ENCODE measurements at places on chromosomes 13 and 19.

- peak; percentile 14 for DNase-seq
Observed at GRCh38 chr19:19319732-19320360, 463 bp downstream of the SUGP1 start.

DNA sequence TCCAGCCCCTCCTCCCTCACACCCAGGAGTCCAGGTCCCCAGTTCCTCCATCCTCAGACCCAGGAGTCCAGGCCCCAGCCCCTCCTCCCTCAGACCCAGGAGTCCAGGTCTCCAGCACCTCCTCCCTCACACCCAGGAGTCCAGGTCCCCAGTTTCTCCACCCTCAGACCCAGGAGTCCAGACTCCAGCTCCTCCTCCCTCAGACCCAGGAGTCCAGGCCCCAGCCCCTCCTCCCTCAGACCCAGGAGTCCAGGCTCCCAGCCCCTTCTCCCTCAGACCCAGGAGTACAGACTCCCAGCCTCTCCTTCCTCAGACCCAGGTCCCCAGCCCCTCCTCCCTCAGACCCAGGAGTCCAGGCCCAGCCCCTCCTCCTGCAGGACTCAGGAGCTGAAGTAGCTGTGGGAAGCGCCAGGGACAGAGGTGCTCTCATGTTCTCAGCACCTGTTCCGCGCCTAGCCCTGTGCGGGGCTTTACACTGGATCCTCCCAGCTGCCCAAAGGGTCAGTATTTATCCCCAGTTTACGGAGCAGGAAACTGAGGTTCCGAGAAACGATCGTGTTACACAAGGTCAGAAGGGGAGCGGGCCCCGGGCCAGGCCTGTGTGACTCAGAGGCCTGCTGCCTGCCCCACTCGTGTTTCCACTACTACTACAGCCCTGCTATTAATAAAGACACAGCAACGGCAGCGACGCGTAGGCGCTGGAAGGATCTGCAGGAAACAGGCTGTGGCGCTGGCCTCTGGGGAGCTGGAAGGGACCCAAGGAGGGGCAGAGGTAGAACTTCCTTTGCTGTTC, 1.7 kb upstream of the SBK3 start:
- peak; percentile 6 for DNase-seq

DNA sequence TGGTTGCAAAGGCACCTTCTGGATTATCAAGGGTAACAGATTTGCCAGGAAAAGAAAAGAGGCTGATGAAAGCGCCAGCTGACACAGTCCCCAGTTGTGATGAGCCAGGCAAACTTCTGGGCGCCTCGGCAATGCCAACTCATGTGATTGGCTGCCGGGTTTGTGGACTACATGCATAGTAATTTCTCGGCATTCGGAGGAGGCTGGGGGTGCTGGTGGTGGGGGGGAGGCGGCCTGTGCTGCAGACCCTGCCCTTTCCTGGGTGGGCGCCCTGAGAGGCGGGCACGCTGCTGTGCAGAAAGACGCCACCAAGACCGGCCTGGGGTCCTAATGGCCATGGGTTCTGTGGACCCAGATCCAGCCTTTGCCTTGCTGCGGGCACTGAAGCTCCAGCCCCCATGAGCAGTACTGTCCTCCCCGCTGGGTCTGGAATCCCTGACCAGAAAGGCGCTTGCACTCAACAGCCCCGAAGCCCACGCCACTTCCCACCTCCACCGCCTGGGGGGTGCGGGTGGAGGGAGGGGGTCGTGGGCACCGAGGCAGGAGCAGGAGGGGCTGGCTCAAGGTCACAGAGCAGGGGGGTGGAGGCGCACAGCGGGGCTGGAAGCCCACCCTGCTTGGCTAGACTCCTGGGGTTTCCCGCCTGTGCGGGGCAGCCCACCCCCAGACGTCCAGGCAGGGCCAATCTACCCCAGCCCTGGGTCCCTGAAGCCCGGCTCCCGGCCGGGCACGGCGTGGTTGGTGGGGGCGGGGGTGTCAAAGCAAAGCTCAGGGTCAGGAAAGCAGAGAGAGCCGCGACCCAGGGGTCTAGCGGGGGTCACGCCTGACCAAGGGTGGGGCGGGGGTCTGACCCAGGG, 1.0 kb downstream of the DIRAS1 start:
- DNase-seq, result no peak

DNA sequence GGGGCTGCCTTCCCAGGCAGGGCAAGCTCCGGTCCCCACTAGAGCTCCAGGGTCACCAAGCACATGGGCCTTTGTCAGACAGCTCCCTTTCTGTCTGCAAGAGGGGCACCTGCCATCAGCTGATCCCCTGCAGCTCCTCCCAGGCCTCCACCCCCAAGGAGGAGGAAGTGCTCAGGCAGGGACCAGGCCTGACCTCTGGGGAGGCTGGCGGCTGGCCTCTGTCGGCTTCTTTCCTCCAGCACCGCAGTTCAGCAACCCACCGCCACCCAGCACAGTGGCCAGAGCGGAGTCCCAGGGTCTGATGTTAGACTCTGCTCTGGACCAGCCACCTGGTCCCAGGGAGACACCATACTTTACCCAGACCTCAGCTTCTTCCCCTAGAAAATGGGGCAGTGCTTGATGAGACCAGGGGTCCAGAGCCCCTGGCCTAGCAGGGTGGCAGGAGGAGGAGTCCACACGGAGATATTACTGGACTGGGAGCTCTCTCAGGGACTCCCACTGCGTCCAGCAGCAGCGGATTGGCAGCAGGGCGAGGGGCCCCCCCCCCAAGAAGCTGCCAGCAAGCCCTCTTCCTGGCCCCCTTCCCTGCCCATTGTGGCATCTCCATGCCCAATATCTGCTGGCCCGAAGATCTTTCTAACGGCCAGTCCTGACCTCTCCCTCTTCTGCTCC, 24.1 kb downstream of the NKPD1 start:
- no peak for DNase-seq

GRCh38 chr19:4660993-4661392, 9.1 kb downstream of the MYDGF start:
- DNase-seq, result no peak

GRCh38 chr19:7197760-7198696, 96.2 kb downstream of the INSR start:
- peak; percentile 92 for DNase-seq

DNA sequence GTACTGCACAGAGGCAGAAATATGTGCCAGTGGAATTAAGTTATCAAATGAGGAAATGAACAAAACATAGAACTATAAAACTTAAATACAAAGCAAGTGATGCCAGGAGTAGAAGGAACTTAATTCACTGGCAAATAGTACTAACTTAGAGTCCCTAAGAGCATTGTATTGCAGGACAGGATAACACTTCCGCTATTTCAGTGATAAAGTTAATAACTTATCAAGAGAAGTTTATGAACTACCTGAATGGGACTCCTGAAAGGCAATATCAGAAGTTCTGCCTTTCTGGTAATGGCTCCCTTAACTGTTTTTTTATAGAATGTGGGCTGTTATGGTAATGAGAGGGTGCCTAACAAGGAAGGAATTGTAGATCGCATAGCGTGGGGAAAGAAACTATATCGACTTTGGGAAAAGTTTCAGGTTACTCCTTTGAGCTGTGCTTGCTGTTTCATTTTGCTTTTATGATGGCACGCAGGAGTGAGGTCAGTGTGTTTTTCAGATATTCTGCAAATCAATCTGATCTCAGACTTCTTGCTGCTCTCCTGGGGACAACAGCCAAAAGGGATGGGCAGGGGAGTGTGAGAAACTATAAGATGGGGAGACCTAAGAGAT, 95.3 kb upstream of the MLNR start:
- DNase-seq, result no peak

GRCh38 chr19:30856786-30857185, 484.6 kb downstream of the ZNF536 start:
- DNase-seq, result no peak

GRCh38 chr13:41565216-41565615, 107.9 kb downstream of the RGCC start:
- DNase-seq, result no peak

DNA sequence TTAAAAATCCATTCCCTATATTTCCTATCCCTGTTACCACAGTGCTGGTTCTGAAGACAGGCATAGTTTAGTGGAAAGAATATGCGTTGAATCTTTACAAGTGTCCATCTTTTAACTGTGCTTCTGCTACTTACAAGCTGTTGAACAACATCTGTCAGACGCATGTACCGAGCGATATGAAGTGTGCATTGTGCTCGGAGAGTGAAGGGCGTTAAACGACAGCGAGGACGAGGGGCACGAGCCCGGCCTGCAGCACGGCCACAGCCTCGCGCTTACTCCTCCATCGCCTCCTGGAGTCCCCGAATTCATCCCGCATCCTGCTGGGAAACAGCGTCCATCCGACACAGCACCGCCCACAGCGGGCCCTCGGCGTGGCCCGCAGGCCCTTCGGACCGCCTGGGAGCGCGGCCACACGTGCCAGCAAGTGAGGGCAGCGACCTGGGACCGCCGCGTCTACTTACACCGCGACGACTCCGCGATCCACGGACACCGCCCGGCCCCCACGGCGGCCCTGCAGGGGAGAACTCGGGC, 514 bp downstream of the PCID2 start:
- no peak for DNase-seq

- no peak for DNase-seq
Observed at GRCh38 chr19:16957151-16957701, 68.4 kb downstream of the F2RL3 start.

GRCh38 chr13:91661692-91662490, 263.5 kb downstream of the GPC5 start:
- no peak for DNase-seq

DNA sequence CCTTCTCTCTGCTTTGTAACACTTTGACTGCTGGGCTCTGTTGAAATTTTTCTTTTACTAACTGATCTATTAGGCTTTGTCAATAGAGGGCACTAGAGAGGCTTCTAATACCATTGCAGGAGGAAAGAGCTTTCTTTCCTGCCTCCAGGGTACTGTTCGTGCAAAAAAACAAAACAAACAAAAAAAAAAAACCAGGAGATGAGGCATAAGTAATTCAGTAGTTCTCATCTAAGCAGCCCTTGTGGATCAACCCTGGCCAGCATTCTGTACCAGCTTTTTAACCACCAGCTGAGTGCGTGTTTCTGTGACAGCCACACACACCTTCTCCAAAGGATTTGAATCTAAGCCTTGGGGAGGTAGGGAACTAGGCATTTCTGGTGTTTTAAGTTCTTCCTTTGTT, 1707.6 kb upstream of the SLC10A2 start:
- no peak for DNase-seq

DNA sequence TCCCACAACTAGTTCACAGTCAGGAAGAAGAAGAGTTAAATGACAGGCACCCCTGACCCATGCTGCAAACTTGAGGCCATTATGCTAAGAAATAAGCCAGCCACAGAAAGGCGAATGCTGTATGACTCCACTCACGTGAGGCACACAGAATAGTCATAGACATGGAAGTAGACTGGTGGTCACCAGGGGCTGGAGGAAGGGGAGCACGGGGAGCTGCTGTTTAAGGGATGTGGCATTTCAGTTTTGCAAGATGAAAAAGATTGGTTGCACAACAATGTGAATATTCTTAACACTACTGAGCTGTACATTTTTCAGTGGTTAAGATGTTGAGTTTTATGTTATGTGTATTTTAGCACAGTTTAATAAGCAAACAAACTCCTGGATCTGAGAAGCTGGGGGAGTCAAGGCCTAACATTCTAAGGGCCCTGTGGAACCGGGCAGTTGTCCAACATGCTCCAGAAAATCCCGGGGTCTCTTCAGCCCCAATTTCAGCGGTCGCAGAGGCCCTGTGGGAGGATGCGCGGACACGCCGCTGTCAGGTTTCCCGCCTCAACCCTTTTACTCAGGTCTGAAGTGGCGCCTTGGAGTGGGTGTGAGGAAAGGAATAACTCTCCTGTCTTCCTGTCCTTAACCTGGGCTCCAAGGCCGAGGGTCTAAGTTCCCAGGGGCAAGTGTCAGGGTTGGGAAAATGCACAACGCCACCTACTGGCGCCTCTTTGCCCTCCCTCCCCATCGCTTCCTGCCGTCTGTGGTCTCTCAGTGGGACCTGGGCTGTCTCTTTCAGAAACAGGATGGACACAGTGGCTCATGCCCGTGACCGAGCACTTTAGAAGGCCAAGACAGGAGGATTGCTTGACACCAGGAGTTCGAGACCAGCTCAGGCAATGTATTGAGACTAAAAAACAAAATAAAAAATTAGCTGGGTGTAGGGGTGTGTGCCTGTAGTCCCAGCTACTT, 4.4 kb upstream of the TMEM272 start:
- peak; percentile 58 for DNase-seq

- no peak for DNase-seq
Observed at GRCh38 chr13:98440390-98441055, 136.4 kb downstream of the STK24 start.

DNA sequence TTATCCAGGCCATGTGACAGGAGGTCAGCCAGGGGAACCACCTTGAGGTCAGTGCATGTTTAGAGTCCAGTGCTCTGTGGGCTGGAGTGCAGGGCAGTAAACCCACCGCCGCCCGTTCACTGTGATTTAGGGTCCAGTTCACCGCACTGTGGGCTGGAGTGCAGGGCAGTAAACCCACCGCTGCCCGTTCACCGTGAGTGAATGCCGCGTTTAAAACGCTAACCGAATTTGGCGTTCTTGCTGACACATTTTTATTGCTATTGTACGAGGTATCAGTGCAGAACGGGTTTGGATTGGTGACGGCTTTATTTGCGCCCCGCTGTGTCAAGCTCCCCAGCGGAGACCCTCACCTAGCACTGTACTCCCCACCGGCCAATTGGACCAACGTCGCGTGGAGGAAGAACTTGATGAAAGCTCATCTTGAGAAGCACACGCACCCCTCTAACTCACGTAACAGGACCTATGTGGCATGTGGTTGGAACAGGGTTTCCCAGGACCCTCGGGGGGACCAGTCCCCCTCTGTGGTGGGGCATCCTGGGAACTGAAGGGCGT, 27.9 kb downstream of the C13orf46 start:
- DNase-seq, result no peak

GRCh38 chr13:110426735-110427134, 119.7 kb downstream of the COL4A2 start:
- DNase-seq, result no peak

DNA sequence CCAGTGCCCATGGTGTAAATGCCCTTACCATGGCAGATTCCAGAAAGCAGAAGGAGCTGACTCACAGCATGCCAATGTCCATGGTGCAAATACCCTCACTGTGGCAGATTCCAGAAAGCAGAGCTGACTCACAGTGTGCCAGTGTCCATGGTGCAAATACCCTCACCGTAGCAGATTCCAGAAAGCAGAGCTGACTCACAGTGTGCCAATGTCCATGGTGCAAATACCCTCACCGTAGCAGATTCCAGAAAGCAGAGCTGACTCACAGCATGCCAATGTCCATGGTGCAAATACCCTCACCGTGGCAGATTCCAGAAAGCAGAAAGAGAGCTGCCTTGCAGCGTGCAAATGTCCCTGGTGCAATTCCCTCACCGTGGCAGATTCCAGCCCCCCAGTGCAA, 163.8 kb upstream of the SOX1 start:
- no peak for DNase-seq

DNA sequence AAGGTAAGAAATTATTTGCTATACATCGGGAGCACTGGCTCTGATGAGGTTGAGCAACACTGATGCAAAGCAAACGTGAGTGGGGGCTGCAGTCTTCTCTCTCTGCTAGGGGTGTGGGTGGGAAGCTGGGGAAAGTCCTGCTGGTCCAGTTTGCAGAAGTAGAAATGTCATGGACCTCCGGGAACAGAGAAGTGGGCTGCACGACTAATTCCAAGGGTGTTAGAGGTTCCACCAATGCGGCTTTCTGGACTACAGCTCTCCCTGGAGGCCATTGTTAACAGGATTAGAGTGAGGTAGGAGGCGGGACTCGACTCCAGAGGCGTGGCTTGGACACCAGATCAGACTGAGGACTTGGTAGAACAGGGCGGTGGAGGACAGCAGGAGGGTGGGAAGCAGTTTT, 5.7 kb upstream of the FBXO27 start:
- peak; percentile 30 for DNase-seq
